ENCODE measurements at places on chromosomes 12 and 14.

DNA sequence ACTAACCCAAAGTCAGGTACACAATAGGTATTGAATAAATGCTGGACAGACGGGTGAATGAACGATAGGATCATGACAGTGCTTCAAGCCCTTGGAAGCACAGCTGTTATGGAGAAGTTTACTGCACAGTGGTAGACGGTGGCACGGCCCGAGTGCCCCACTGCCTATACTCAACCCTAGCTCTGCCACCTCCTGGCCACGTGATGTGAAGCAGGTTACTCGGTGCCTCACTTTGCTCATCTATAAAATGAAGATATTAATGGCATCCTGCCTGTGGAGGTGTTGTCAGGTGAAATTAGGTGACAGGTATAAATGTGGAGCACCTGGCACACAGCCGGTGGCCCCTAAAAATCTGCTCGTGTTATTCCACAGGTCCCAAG is 5.8 kb downstream of the ASB2 start:
- peak; percentile 56 for DNase-seq

DNA sequence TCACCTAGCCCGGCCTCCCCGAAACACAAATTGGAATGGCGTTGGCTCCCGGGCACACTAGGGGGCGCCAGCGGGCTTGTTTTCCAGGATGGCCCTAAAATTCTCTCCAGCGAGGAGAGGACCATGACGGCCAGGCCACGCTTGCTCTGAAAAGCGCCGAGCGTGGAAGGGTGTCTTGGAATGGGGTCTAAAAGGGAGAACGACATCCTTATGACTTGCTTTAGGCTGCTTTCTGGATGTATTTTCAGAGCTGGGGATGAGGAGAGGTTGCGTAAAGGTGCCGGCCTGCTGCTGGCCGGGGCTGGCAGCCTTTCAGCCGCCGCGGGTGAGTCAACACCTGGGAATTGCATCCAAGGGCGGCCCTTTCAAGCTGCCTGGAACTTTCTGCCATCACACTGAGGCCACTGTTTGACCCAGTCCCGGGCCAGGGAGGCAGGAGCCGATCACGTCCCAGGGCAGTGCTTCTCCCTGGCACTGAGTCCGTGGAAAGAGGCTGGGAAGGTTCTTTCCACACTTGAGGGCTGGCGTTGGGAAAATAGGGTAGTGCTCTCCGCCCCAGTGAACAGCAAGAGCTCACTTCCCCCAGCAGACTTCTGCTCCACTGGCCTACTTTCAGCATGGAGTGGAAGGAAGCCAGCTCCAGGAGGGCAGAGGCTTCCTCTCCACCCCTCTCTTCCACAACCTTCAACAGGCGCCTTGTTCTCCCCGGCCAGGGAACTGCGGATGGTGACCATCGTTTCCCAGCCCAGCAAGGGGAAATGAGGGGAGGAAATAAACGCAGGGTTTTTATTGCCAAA is 216.2 kb downstream of the TTC8 start:
- peak; percentile 57 for DNase-seq

- no peak for DNase-seq
Measured at GRCh38 chr12:94171595-94171930, 23.2 kb downstream of the PLXNC1 start.

DNA sequence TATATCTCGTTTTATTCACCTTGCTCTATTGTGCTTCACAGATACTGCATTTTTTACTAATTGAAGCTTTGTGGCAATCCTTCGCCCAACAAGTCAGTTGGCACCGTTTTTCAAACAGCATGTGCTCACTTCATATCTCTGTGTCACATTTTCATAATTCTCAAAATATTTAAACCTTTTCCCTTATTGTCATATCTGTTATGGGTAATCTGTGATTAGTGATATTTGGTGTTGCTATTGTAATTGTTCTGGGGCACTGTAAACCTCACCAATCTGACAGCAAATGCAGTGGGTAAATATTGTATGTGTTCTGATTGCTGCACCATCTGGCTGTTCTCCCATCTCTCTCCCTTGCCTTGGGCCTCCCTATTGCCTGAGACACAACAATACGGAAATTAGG is 191.3 kb downstream of the BTG1 start:
- DNase-seq = no peak

GRCh38 chr12:67630373-67631088 is 18.0 kb upstream of the DYRK2 start:
- DNase-seq = peak; percentile 63

DNA sequence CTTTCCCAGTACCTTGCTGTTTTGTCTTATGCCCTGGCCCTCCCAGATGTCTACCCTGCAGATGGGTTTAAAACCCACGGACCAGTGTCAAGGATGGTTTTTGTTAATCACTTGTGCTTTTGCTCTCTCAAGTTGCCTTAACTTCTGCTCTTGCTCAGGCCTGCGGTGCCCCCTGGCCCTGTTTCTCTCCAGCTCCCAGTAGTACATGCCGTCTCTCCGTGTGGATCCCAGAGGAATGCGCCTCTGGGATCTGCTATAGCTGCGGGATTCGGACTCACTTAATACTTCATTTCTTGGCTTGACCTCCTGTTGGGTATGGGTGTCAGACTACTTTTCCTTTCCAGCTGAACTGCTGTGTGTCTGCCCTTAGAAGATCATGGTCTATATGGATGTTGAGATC is 14.5 kb downstream of the PLEKHG3 start:
- DNase-seq = no peak

GRCh38 chr14:99812096-99812750 is 19.0 kb downstream of the EML1 start:
- DNase-seq = no peak

Data from stimulated activated CD4-positive, alpha-beta T cell treated with anti-CD3 and anti-CD28 coated beads, TNF-alpha, amount 100 ng/mL, for 1 hour (primary cell).